BJ (cell line): ENCODE measurements at places on chromosomes 3 and 15. TPM values are rescaled to one million over a fixed set of nuclear protein-coding genes. Genes with fewer than 3 reads are reported as not detected.

- no peak for DNase-seq
Measured at GRCh38 chr15:28026221-28026620, 72.9 kb downstream of the OCA2 start.

GRCh38 chr3:71195492-71195891, 388.0 kb downstream of the FOXP1 start:
- DNase-seq, result peak; percentile 31

DNA sequence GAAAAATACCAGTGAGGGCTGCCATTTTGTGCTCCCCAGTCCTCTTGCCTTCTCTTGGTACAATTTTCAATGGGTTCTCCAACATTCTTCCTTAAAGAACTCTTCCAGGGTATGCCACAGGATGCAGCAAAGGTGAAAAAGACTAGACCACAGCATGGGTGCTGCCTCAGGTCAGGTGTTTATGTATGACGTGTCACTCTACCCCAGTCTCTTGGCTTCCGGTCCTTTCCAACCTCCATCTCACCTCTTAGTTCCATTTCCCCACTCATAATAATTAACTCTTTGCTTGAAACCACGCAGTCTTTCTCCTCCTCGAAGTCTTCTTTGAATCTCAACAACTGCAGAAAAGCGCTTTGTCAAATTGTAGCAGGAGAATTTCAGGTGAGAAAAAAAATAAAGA, 104.7 kb upstream of the TBC1D5 start:
- DNase-seq, result no peak

DNA sequence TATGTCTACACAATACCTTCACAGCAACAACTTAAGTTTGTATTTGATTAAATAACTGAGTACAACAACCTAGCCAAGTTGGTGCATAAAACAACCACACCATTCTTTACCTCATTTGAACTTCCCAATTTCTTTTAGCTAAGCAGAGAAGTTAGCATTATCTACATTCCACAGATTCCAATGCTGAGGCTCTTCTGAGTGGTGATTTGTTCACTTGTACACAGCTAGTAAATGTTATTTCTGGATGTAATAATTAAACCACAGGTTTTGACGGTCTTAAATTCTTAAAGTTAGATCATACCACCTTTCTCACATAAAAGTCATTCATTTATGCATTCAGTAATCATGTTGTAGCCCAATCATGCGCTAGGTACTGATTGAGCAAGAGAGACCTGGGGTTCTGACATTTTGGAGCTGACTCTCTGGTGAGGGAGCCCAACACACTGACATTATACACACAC, 102.5 kb downstream of the SST start:
- peak; percentile 90 for DNase-seq

GRCh38 chr3:171135549-171135948, 109.0 kb upstream of the SLC2A2 start:
- no peak for DNase-seq

GRCh38 chr3:129573493-129573892, 30.5 kb downstream of the H1-8 start:
- no peak for DNase-seq

GRCh38 chr3:197491478-197491877, 64.3 kb downstream of the BDH1 start:
- no peak for DNase-seq

- no peak for DNase-seq
Measured at GRCh38 chr3:141844108-141844507, 32.3 kb upstream of the ATP1B3 start.

DNA sequence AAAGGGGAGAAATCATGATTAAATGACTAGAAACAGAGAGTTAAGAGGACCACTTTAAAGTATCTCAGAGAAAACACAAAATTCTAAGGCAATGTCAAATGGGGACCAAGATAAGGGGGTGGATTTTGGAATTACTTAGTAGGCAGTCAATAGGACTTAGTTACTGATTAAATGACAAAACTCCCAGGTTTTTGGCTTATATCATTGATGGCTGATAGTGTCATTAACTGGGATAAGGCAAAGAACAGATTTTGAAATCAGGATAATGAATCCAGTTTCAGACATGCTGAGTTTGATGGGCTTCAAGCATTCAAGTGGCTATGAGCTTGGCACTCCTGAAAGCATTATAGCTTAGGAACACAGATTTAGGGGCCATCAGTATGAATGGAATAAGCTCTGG, 53.9 kb downstream of the TOP2B start:
- DNase-seq, result no peak

DNA sequence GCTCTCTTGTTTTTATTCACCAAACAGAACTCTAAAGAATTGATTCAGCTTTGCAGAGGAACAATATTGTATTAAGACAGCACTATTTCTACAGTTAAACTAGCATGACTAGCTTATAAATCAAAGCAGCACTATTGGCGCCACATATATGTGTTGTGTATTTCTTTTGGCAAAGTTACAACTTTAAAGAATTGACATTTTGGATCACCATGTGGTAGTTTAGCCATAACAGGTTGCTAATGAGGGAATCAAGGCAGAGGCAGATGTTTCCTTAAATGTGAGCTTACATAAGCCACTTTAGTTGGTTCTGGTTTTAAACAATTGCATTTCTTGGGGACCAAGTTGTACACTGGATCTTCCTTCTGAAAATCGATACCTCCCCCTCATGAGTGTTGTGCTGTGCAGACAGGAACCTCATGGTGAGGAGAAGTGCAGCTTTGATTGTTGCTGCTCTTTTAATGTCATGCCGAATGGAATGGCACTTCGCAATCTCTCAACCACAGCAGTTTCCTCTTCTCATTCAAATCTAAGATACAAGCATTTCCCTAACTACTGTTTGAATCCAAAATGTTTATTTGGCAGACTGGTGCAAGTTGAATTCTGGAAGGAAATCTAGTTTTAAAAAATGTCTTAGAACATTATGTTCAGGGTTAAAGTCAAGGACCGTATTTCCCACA, 151.2 kb downstream of the MYRIP start:
- peak; percentile 3 for DNase-seq

DNA sequence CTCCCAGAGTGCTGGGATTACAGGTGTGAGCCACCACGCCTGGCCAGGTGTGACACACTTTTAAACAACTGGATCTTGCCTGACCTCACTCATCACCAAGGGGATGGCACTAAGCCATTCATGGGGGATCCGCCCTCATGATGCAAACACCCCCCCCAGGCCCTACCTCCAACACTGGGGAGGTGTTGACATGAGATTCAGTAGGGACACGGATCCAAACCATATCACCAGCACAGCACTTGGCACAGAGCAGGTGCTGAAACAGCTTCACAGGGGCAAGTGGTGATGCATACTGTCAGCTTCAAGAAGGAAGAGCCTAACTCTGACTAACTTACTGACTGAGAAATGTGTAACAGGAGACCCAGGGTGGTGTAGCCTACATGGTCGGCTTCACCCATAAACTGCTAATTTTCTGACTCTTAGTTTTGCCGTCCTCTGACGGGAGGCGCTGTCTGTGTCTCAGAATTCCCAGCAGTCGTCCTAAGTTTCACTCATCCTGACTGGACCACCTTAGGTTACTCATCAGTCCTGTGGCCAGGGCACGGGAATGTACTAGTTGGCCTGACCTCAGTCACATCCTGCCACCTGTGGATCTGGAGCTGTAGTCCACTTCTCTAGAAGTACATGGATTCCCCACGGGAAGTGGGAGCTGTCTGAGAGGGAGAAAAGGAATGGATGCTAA, 81.9 kb upstream of the PLXNA1 start:
- DNase-seq, result no peak

- DNase-seq, result no peak
Measured at GRCh38 chr15:66860844-66861243, 158.8 kb downstream of the SMAD6 start.

DNA sequence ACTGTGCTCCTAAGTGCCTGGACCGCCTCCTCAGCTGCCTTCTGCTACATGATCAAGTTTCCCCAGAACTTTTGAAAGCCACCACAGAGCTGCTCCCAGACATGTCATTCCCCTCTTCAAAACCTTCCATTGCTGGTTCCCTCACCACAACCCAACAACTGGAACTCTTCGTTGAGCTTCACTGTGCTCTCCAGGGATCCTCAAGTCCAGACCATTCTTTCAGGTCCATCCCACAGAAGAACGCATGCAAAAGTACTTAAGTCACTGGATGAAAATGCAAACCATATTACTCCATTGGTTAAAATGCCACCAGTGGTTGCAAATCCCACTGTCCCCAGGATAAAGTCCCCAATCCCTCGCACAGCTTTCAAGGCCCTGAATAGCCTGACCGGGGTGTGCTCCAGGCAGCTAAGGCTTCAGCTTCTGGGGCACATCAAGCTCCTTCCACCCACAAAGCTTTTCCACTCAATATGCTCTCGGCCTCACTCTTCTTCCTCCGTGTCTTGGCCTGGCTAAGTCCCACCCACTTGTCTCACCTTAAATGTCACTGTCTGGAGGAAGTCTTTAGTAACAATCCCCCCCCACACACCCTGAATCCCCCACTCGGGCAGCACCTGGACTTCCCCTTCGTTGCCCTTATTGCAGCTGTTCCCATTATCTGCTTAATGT, 84.8 kb downstream of the XXYLT1 start:
- DNase-seq, result no peak

- DNase-seq, result no peak
Measured at GRCh38 chr3:43210049-43211027, 76.0 kb upstream of the SNRK start.

DNA sequence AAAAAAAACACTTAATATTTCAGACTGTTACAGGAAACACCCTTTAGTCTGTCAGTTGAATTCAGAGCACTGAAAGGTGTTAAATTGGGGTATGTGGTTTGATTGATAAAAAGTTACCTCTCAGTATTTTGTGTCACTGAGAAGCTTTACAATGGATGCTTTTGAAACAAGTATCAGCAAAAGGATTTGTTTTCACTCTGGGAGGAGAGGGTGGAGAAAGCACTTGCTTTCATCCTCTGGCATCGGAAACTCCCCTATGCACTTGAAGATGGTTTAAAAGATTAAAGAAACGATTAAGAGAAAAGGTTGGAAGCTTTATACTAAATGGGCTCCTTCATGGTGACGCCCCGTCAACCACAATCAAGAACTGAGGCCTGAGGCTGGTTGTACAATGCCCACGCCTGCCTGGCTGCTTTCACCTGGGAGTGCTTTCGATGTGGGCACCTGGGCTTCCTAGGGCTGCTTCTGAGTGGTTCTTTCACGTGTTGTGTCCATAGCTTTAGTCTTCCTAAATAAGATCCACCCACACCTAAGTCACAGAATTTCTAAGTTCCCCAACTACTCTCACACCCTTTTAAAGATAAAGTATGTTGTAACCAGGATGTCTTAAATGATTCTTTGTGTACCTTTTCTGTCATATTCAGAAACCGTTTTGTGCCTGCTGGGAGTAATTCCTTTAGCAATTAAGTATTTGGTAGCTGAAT, 17.9 kb downstream of the TMEM43 start:
- DNase-seq, result no peak

- no peak for DNase-seq
Measured at GRCh38 chr15:89178307-89178977, 42.9 kb downstream of the RLBP1 start.

DNA sequence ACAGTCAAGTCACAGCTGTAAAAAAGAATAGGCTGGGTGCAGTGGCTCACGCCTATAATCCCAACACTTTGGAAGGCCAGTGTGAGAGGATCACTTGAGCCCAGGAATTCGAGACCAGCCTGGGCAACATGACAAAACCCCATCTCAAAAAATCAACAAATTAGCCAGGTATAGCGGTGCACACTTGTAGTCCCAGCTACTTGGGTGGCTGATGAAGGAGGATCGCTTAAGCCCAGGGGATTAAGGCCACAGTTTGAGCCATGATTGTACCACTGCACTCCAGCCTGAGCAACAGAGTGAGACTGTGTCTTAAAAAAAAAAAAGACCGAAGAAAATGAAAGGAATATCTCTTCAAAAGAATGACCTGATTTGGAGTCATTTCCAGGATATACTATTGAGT, 6.6 kb downstream of the HERC1 start:
- no peak for DNase-seq

DNA sequence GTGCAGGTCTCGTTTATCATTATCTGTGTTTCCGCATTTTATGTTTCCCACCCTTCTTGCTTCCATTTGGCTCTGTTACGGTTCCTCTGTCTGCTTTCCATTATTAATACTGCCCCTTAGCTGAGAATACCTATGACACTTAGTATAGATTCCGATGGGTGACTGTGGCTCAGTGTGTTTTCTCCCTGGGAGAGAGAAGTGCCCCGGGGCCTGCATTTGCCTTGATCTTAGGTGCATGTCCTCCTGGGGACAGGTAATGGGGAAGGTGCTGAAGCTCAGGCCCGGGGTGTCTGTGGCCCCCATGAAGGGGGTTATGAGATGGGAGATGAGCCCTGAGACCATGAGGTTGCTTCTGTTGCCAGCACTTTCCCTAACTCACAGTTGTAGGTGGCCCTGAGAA, 43.4 kb upstream of the PCSK6 start:
- no peak for DNase-seq

DNA sequence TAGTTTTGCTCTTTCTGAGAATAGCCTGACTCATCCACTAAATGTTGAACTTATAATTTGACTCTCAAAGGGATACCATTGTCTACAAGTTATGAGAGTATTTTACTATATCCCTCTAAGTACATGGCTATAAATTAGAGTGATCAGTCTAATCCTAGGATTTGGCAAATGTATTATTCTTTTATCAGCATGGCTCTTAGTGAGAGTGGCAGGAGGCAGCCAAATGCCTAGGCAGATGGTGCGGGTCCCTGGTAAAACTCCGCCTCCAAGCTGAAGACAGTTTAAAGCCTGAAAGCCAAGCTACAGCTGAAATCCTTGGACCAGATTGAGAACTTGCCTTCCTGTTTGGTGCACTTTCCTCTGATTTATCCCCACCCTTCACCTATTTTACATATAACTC, 631.8 kb downstream of the SQOR start:
- no peak for DNase-seq

DNA sequence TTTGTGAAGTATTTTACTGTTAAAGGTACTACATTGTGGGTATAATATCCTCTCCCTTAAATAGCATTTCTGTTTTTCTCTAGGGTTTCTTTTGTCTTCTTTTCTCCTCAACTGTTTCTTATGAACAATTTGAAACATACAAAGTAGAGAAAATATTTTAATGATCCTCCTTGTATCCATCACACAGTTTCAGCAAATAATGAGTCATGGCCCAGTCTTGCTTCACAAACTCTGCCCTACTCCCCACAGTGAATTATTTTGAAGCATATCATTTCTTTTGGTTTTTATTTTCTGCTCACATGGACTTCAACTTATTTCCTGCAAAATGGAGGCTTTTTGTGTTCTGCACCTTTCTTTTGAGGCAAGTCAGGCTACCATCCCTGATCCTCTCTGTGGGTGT, 6.1 kb upstream of the SCAANT1 start:
- peak; percentile 31 for DNase-seq

COLQ gene
- polyA plus RNA-seq, result 1.0 and 1.6 TPM in 2 replicates

ARL6 gene
- polyA plus RNA-seq, result 2.0 and 4.8 TPM in 2 replicates

LIPH gene
- 0.17 and 0.20 TPM in 2 replicates for polyA plus RNA-seq

CIDEC gene
- 0.09 and 0.25 TPM in 2 replicates for polyA plus RNA-seq

CPA3 gene
- polyA plus RNA-seq, result 3.1 and 5.2 TPM in 2 replicates

IGF2BP2 gene
- polyA plus RNA-seq, result 2.0 and 7.1 TPM in 2 replicates

DHX36 gene
- polyA plus RNA-seq, result 12.4 and 30.8 TPM in 2 replicates

P2RY1 gene
- not detected in 2 replicates for polyA plus RNA-seq

NKIRAS1 gene
- 5.1 and 11.8 TPM in 2 replicates for polyA plus RNA-seq

PAQR5 gene
- 2.1 and 2.8 TPM in 2 replicates for polyA plus RNA-seq

EPHB1 gene
- polyA plus RNA-seq, result 0.36 and 0.50 TPM in 2 replicates

ADAMTS7 gene
- polyA plus RNA-seq, result 3.1 and 9.6 TPM in 2 replicates

CRYGS gene
- polyA plus RNA-seq, result 1.9 and 2.0 TPM in 2 replicates
